Stimulated activated CD4-positive, alpha-beta T cell treated with anti-CD3 and anti-CD28 coated beads, Interleukin-2, amount 100 ng/mL, for 48 hours (primary cell): ENCODE measurements at places on chromosomes 5 and 9.
A peak's percentile ranks its signal among the peaks of the same experiment; 100 is the strongest.

DNA sequence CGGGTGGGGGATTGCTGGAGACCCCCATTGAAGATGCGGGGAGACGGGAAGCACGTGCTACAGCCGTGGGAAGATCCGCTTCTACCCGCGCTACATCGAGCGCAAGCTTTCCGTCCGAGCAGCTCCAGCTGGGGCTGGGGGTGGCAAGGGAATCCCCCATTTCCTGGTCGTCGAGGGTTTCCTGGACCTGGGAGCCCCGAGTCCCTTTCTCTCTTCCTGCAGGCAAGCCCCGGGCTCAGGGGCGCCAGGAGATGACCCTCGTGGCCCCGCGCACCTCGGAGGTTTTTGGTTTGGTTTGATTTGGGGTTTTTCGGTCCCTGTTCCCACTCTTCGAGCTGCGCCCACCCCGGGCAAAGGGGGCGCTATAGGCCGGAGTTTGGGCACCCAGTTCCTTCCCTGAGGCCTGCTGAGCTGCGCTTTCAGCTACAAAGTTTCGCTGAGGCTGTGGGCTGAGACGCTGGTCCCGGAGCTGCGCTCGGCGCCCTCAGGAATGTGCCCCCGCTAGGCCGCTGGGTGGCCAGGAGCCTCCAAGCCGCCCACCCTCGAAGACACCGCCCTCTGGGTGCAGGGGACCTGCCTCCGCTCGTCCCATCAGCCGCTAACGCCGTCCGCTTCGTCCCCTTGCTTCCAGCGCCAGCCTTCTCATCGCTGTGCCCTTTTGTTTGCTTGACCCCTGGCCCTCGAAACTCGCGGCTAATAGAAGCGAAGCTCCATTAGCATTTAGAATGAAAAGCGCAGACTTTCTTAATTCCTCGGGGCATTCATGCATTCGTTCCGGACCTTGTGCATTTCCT lies 2.9 kb downstream of the NR4A3 start:
- peak; percentile 74 for DNase-seq

- DNase-seq = no peak
Observed at GRCh38 chr5:64876203-64876602, 107.5 kb downstream of the CWC27 start.

DNA sequence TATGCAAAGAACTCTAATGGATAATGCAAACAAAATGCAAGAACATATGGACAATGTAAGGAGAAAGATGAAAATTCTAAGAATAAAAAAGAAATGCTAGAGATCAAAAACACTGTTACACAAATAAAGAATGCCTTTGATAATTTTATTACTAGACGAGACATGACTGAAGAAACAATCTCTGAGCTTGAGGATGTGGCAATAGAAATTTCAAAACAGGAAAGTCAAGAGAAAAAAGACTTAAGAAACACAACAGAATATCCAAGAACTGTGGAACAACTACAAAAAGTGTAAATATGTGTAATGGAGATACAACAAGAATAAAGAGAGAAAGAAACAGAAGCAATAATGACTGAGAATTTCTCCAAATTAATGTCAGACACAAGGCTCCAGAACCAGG lies 140.5 kb upstream of the ACOT12 start:
- no peak for DNase-seq

- DNase-seq = no peak
Observed at GRCh38 chr5:163248871-163249270, 188.5 kb upstream of the CCNG1 start.

DNA sequence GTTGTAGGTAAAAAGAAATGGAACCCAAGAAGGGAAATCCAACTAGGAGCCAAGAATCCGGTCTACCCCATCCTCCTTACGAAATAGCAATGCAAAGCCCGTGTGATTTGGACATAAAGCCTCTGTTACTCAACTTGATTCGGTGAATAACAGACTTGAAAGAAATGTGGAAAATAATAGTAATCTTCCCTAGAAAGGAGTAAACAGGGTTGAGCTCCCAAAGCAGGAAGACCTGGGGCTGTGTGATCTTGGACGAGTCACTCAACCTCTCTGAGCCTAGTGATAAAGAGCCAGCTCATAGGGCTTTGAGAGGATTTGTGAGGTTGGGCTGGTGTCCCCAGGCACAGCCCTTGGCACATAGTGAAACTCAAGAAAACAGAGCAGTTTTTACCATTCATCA lies 42.7 kb upstream of the IL17B start:
- no peak for DNase-seq

DNA sequence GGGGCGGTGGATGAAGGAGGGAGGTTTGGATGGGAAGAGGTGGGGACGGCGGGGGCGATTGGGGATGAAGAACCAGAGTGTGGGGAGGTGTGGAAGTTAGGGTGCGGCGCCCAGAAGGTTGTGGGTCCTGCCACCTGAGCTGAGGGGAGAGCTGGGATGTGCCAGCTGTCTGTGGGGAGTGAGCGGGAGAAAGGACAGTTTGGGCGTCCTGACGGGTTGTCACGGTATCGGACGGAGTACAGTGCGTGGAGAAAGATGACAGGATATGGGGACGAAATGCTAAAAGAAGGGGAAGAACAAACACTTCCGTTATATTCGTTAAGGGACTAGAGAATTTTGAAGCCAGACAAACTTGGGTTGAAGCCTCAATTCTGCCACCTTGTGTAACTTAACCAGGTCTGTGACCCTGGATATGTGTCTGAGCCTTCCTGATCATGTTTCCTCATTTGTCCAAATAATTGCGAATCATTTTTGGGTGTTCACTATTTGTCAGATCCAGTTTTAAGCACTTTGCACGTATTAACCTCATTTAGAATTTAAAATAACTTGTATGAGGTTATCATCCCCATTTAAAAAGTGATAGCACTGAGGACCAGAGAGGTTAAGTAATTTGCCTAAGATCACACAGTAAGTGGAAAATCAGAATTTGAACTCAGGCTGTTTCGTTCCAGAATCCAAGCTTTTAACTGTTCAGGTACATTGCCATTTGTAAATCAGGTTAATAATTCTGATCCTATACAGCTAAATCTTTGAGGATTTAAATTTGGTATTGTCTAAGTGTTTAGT lies 689 bp downstream of the CNTRL start:
- no peak for DNase-seq

DNA sequence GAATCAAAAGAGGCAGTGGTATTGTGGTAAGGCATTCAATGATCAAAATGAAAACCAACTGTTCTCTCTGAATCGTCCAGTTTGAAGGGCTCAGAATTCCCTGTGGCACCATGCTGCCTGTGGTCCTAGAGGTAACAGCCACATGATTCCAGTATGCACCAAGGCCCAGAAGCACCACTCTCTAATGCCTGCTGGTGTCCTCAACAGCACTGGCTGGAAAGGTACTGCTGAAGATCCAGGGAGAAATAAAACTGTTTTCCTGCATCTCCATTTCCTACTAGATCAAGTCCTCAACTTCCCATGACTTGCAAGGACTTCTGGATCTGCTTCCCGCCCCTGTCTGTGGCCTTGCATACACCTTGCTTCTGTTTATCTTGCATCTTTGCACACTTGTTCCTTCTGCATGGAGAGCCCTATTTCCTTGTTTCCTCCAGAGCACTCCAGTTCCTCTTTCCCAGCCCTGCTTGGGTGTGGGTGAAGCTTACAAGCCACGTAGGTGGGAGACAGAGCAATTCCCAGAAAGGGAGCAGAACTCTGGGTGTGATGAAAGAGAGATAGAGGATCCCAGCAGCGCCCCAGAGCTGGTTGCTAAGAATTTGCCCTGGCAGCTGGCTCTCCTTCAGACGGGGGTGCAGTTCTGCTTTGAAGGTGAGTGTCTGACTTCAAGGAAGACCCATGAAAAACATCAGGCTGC lies 41.0 kb upstream of the EQTN start:
- DNase-seq = no peak

DNA sequence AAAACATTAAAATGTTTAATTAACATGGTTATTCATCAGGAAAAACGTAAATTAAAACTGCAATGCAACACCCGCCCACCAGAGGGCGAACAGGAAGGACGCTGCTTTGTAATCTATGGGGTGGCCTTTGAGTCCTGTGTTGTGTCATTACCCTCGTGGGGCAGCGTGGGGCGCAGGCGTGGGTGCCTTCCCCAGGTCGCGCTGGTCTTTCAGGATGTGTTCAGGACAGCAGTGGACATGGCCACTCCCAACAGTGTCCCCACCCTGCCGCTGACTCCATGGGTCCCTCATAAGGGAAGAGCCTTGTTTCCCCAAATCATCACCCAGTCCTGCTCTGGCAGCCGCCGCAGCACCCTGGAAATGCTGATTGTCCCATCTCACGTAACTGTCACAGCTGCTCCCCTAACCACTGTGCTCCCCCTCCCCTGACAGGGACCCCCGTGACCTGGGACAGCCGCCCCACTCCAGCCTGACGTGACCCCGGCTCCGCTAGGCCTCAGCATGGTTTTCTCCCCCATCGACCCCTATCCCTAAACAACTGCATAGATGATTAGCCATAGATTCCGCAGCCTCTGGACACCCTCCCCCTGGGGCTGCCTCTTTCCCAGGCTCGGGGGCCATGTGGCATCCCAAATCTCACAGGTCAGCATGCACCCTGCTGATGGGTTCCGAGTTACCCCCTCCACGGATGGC lies 36.4 kb downstream of the GLT6D1 start:
- peak; percentile 58 for DNase-seq

DNA sequence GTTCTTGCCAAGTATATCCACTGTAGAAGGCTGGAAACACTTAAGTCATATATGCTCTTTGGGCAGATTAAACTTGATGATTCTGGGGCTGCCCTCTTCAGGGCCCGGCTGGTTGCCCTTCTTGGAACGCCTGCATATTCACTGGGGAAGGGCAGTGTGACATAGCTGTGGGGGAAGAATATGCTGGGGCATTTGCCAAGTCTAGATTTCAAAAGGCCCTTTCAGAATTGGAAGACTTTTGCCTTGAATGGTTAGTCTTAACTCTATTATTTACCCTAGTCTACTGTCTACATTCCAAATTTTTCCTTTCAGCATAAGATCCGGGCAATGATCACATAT lies 161.2 kb upstream of the PITX1 start:
- DNase-seq = no peak

GRCh38 chr5:141522301-141522700 lies 33.4 kb downstream of the PCDHGC5 start:
- DNase-seq = no peak

GRCh38 chr9:93486268-93486667 lies 32.9 kb upstream of the FAM120AOS start:
- no peak for DNase-seq

GRCh38 chr9:136604823-136605525 lies 57.7 kb upstream of the EGFL7 start:
- no peak for DNase-seq

GRCh38 chr9:132931178-132931735 lies 13.2 kb downstream of the TSC1 start:
- DNase-seq = no peak

DNA sequence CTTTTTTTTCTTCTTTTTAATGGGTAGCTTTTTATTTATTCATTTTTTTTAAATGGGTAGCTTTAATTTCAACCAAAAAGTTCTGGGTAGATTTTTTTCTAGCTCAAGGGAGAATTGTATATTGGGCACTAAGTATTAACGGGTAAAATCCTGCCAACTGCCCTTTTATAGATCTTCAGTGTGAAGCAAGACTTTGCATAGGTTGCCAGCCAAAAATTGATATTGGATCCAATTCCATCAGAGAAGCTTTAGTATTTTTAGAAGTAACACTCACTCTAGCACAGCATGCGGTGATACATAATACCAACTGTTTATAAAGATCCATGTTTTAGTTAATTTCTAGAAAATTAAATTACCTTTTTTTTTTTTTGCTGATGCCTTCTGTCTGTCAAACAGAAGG lies 49.8 kb downstream of the SH3GL2 start:
- no peak for DNase-seq
